ENCODE measurements at places on chromosomes 2 and 18.

- no peak for DNase-seq
These were observed 27.8 kb downstream of the MTX2 start for GRCh38 chr2:176297067-176297466.

- DNase-seq, result no peak
These were observed 124.5 kb downstream of the WDR7 start for GRCh38 chr18:56775701-56776100.

GRCh38 chr2:216352653-216353270 lies 19.5 kb downstream of the MARCHF4 start:
- no peak for DNase-seq

- no peak for DNase-seq
These were observed 118.5 kb upstream of the ALPP start for GRCh38 chr2:232260075-232260474.
